ENCODE measurements at places on chromosomes 12 and 14. TPM values are rescaled to one million over a fixed set of nuclear protein-coding genes. Genes with fewer than 3 reads are reported as not detected.

The MYH6 gene
- total RNA-seq: not detected

The PROX2 gene
- 0.52 TPM for total RNA-seq

The ENDOU gene
- total RNA-seq: not detected

- H3K4me3 ChIP-seq: no peak overlapping the region
- peaks cover 42% of the 10 kb centered on the region for H3K27me3 ChIP-seq
- DNase-seq: no peak
- no peaks in the 10 kb centered on the region for H3K4me1 ChIP-seq
- H3K27ac ChIP-seq: no peak overlapping the region
These were observed 283 bp downstream of the LMO3 start for GRCh38 chr12:16605642-16606116.

GRCh38 chr12:131938082-131938481 lies 9.0 kb downstream of the PUS1 start:
- H3K4me3 ChIP-seq: no peak overlapping the region
- H3K27ac ChIP-seq: no peak overlapping the region
- no peaks in the 10 kb centered on the region for H3K4me1 ChIP-seq
- H3K36me3 ChIP-seq: no peaks in the 10 kb centered on the region

- H3K4me1 ChIP-seq: peaks cover 57% of the 10 kb centered on the region
- no peak overlapping the region for H3K4me3 ChIP-seq
- H3K27me3 ChIP-seq: no peaks in the 10 kb centered on the region
- no peak overlapping the region for H3K27ac ChIP-seq
- no peak for DNase-seq
These were observed 261.7 kb upstream of the FOXN3 start for GRCh38 chr14:89678768-89679167.

- H3K27me3 ChIP-seq: peaks cover 6% of the 10 kb centered on the region
- DNase-seq: no peak
- H3K36me3 ChIP-seq: no peaks in the 10 kb centered on the region
- no peaks in the 10 kb centered on the region for H3K4me1 ChIP-seq
These were observed 186.8 kb upstream of the TMTC1 start for GRCh38 chr12:29970501-29970900.

DNA sequence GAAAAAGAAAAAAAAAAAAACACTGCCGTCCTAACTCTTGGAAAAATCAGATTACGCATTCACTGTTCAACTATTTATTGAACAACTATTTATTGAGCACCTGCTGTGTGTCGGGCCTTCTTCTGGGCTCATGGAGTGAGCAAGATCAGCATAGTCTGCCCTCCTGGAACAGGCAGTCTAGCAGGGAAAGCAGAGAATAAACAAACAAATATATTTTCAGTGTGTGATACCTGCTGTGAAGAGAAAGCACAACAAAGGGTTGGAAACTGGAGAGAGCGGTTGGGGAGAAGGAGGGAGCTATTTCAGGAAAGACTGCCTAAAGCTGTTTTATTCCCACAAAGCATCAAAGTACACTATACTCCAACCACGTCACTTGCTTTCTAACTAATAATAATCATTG lies 10.8 kb downstream of the PROX2 start:
- no peaks in the 10 kb centered on the region for H3K27me3 ChIP-seq
- H3K4me3 ChIP-seq: no peak overlapping the region
- no peak for DNase-seq

GRCh38 chr14:90062127-90062794 lies 467 bp downstream of the KCNK13 start:
- H3K27me3 ChIP-seq: peaks cover 55% of the 10 kb centered on the region
- H3K27ac ChIP-seq: no peak overlapping the region
- no peak for DNase-seq
- H3K4me1 ChIP-seq: peaks cover 28% of the 10 kb centered on the region

DNA sequence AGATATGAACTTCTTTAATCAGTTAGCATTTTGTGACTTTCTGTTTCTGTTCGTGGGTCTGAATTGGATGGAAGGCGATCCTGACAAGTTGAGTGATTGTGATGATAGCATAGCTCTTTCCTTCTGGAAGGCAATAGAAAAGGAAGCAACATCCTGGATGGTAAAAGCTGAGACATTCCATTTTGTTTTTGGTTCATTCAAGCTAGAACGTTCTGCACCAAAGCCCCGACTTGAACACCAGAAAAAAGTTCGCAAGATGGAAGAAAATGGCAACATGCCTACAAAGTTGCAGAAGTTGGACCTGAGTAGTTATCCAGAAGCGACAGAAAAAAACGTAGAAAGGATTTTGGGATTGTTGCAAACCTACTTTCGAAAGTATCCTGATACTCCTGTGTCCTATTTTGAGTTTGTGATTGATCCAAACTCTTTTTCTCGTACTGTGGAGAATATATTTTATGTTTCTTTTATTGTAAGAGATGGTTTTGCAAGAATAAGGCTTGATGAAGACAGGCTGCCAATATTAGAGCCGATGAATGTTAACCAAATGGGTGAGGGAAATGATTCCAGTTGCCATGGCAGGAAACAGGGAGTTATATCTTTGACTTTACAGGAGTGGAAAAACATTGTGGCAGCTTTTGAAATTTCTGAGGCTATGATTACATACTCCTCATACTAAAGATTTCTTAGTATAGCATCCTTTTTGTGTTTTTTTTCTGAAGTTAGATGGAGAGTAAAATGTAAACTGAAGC lies 896 bp downstream of the EID3 start:
- H3K4me1 ChIP-seq: peaks cover 26% of the 10 kb centered on the region
- no peaks in the 10 kb centered on the region for H3K36me3 ChIP-seq
- DNase-seq: no peak
- no peaks in the 10 kb centered on the region for H3K27me3 ChIP-seq

DNA sequence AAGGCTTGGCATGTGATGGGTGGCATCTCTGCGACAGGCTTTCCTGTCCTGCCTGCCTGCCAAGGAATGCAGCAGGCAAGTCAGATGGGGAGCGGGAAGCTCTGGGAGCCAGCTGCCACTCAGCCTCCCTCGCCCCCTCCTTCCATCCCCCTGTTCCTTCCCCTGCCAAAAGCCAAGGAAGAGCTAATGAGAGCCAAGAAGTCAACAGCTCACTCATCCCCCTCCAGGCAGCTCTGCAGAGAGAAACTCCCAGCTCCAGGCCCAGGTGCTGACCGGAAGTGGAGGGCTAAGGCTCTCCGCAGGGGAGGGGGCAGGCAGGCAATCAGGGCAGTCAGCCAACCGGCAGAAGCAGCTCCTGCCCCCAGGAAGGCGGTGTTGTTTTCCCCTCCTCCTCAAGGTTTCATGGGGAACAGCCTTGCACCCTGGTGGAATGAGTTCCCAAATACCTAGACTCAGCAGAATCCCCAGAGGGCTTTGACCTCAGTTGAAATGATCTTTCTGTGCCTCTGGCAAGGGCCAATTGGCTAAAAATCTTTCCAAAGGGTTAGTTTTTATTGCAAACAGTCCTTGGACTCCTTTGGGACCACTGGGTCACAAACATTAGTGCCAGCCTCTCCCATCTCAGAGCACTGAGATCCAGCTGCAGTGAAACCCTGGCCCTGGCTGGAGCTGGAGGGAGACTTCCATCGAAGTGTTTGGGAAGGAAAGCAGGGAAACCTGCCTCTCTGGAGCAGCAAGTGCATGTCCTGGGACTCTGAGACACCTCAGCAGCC lies 349.1 kb downstream of the DPF3 start:
- no peak for DNase-seq
- H3K27ac ChIP-seq: no peak overlapping the region
- no peak overlapping the region for H3K4me3 ChIP-seq
- peaks cover 8% of the 10 kb centered on the region for H3K4me1 ChIP-seq

DNA sequence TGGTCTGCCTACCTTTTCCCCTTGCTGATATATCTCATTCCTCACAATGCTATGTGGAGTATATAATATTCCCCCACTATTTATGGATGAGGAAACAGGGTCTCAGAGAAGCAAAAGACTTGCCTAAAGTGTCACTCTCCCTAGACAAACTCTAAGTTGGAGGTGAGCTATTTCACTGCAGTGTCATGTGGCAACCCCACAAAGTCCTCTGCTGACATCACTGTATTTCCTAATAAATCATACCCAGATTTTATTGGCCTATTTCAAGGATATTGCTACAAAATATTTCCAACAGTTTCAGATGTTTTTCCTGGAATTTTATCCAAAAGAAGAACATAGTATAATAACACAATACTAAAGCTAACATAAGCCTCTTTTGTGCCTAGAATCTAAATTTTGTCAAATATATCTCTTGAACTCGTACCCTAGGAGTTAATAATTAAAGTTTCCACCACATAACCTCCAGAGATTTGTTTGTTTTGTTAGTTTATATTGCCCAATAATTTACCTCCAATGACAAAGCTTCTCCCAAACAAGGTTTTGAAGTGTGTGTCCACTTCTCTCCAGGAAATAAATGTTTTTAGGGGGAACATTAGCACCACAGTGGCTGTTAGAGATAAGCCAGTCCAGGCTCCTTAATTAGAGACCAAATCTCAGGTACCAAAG lies 215.1 kb downstream of the ASCL1 start:
- H3K36me3 ChIP-seq: no peaks in the 10 kb centered on the region
- no peaks in the 10 kb centered on the region for H3K4me1 ChIP-seq
- H3K27me3 ChIP-seq: no peaks in the 10 kb centered on the region
- H3K4me3 ChIP-seq: no peak overlapping the region
- no peak overlapping the region for H3K27ac ChIP-seq

DNA sequence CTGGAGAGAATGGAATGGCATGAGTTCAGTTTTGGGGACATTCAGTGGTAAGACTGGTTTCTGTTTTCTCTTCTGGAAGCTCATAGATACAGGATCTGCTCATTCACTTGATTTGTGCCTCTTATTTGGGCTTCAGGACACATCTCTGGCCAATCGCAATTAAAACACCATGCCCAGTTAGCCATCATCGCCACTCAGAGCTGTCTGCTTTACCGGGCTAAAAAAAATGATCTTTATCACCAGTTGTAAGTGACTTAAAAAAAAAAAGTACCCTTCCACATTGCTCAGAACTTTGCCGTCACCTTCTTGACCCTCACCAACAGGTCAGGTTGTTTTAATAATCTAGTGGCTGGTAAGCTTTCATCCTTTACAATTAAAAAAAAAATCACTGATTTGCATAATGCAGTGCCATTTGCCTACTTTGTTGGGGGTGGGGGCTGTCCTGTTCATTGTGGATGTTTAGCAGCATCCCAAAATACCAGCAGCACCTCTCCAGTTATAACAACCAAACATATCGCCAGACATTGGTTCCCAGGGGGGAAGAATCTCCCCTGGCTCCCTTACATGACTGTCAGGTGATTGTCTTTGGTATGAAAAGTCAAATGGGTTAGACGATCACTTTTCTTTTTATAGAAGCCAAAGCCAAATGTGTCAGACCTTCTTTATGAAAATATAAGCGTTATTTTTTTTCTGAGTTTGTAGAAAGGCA lies 150.1 kb downstream of the PRKCH start:
- peaks cover 57% of the 10 kb centered on the region for H3K36me3 ChIP-seq
- H3K4me3 ChIP-seq: peak overlapping the region; percentile 83
- no peak for DNase-seq

GRCh38 chr12:124238886-124239285 lies 56.0 kb upstream of the RFLNA start:
- H3K27me3 ChIP-seq: peaks cover 6% of the 10 kb centered on the region
- no peak overlapping the region for H3K27ac ChIP-seq
- no peak for DNase-seq
- no peaks in the 10 kb centered on the region for H3K36me3 ChIP-seq
- no peaks in the 10 kb centered on the region for H3K4me1 ChIP-seq
- no peak overlapping the region for H3K4me3 ChIP-seq

DNA sequence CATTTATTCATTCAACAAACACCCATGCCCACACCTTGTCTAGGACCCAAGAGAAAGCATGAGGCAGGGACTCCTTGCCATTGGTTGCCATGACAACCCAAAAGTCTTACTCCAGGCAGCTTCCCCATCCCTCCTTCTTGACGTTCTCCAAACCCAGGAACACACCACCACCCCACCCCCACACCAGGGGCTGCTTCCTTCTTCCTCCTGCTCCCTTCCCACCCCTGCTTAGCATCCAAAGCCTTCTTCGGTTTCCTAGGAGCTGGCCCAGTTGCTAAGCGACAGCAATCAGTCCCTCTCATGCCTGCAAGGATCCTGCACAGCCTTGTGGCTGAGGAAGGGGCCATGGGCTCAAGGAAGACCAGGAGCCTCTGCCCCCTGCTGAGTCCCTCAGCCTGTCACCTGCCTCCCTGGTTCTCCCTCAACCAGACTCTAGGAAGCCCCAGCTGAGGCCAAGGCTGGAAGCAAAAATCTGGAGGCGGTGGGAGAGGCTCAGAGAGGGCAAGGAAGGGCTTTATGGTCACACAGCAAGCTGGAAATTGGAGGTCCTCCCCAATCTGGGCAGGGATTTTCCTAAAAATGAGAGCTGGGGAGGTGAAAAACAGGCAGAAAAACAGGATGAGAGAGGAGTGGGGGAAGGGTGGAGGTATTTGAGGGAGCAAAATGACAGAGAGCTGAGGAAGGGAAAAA lies 15.4 kb downstream of the RASAL1 start:
- no peaks in the 10 kb centered on the region for H3K4me1 ChIP-seq
- no peaks in the 10 kb centered on the region for H3K27me3 ChIP-seq
- no peak overlapping the region for H3K4me3 ChIP-seq
- H3K27ac ChIP-seq: no peak overlapping the region
- DNase-seq: no peak

GRCh38 chr14:94638961-94639817 lies 27.0 kb downstream of the SERPINA3 start:
- H3K4me1 ChIP-seq: no peaks in the 10 kb centered on the region
- no peak for DNase-seq
- H3K27me3 ChIP-seq: peaks cover 7% of the 10 kb centered on the region
- H3K4me3 ChIP-seq: no peak overlapping the region

DNA sequence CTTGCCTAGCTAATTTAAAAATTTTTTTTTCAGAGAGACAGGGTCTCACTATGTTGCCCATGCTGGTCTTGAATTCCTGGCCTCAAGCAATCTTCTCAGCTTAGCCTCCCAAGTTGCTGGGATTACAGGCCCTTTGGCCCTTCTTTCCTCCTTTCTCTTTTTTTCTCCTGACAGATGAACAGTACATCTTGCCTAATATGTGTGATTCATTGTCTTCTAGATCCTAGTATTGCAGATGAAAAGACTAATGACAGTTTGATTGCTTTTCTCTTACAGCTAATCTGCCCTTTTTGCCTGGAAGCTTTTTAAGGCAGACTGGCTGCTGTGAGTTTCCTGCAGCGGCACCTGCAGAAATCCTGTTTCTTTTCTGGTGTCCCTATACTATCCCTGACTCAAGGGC lies 12.0 kb downstream of the DEPDC4 start:
- no peak for DNase-seq
- no peak overlapping the region for H3K4me3 ChIP-seq
- no peaks in the 10 kb centered on the region for H3K4me1 ChIP-seq
- no peak overlapping the region for H3K27ac ChIP-seq
- H3K27me3 ChIP-seq: no peaks in the 10 kb centered on the region

GRCh38 chr14:55579724-55580469 lies at the start of gene KTN1:
TSS of gene KTN1 (plus strand) at chr14:55580207. CDS start at chr14:55612049, 31,842 bp downstream.
- H3K4me3 ChIP-seq: peak within 1 kb of the TSS; percentile 93
- no peaks in the 10 kb centered on the region for H3K36me3 ChIP-seq
- H3K4me1 ChIP-seq: peaks cover 19% of the 10 kb centered on the region

GRCh38 chr14:58540749-58541632 lies 96.8 kb upstream of the DACT1 start:
- H3K36me3 ChIP-seq: peaks cover 39% of the 10 kb centered on the region
- peaks cover 6% of the 10 kb centered on the region for H3K4me1 ChIP-seq
- no peak overlapping the region for H3K27ac ChIP-seq
- H3K4me3 ChIP-seq: no peak overlapping the region

All from naive thymus-derived CD8-positive, alpha-beta T cell (primary cell).